ENCODE measurements at places on chromosomes 13 and 19.

GRCh38 chr19:498977-499623 lies 2.8 kb downstream of the MADCAM1 start:
- DNase-seq = no peak

- DNase-seq = no peak
These were observed 262.7 kb upstream of the SLC10A2 start for GRCh38 chr13:103328899-103329298.

DNA sequence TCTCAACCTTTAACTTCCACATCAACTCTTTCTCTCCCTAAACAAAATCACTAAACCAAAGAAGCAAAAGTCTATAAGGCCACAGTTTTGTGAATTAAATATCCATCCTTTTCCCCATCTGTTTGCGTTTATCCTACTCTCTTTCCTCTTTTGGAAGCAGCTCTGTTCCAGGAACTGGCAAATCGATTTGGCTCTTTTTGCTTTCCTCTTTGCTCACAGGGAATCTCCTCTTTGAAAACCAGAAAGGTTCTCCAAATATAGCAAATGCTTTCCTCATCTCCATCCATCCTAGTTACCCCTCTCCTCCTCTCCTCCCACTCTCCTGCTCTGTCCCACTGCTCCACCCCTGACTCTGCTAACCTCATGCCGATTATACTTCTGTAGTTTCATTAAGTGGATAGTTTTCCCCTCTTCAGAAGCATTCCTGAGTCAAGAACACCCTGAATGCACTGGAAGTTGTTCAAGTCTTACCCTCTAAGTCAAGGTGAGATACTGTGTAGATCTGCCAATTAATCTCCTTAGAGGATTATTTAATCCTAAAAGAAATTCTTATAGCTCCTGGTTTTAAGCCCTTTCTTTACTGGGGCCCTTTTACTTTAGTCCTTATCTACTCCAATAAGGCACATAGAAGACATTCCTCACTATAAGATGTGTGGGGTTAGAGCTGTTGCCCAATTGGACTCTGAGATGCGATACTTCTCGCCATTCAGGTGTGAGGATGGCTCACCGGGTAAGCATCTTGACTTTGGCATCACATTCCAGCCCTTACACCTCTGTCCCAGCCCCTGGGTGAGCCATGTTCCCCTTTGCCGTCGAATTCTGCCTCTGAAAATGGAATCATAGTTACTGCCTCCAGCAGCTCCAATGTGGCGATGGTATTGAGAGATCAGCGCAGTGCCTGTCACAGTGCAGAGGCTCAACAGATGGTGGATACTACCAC lies 67.6 kb downstream of the COL4A2 start:
- DNase-seq = no peak

DNA sequence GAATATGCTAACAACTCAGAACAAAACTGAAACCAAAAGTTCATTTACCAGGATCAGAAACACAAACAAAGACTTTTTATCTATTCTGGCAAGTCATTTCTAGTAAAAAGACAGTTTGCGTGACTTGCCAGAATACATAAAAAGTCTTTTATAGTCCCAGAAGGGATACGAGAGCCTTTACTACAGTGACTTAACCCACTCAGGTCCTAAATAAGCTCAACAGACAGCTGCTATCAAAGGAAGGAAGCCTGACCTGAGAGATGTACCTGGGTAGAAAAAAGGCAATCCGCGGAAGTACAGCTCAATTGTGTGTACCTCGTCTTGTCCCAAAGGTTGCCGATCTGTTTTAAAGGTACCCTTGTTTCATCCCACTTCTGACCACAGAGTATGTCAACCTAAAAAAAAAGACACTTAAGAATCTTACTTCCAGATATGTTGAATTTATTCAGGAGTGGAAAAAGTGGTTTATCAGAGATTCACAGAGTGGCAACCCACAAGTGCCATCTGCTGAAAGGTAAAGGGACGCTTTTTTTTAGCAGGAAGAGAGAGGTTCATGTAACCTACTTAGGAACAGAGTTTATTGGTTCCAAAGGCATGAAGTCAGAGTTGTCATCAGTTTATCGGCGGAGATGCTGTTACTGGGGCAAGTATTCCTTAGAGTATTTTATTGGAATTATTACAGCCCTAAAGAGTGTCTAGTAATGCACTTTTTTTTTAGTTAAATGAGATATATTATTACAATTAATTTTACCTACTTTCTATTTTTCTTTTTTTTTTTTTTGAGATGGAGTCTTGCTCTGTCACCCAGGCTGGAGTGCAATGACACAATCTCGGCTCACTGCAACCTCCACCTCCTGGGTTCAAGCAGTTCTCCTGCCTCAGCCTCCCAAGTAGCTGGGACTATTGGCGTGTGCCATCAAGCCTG lies 69.7 kb upstream of the C1QTNF9B start:
- peak; percentile 27 for DNase-seq

DNA sequence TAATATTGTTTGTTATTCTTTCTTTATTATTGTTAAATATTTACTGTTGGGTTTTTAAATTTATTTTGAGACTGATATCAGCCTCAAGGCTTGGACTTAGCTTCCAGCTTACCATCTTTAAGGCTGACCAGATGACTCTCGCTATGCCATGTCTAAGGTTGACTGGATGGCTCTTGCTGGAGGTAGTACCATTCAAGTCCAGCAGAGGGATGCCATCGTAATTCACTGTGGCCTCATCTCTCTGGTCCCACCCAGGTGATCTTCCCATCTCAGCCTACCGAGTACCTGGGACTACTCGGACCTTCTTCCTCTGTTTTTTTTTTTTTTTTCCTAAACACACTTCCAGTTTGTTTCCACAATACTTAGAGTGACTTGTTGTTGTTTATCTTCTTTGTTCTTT lies 41.7 kb upstream of the ZNF91 start:
- no peak for DNase-seq

DNA sequence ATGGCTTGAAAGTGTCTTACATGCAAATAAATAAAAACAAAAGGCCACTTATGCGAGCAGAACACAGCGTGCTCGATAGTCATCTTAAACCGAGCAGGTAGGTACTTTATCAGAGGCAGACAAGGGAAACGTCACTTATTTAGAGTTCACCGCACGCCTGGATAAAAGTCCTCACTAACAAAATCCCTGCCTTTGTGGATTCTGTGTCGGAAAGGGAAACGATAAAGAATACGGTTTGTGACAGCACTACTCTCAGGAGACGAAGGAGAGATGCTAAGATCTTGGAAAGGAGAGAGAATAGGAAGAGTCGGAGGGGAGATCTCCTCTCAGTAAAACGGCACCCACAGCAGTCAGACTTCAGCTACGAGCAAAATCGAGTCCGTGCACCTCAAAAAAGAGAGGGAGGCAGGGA lies 581 bp downstream of the RCBTB1 start:
- no peak for DNase-seq

DNA sequence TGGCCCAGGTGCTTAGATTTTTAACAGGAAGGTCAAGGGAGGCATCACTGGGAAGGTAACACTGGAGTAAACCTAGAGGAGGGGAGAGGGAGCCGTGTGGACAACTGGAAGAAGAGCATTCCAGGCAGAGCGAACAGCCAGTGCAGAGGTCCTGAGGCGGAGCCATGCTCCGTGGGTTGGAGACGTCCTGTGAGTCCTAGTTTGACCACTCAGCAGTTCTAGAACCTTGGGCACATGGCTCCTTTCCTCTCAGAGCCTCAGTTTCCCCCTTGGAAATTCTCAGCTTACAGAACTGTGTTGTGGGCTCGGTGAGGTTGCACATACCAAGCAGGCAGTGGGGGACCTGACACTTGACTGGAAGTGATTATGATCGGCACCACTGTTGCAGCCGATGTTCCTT lies 130.9 kb downstream of the DPF1 start:
- no peak for DNase-seq

DNA sequence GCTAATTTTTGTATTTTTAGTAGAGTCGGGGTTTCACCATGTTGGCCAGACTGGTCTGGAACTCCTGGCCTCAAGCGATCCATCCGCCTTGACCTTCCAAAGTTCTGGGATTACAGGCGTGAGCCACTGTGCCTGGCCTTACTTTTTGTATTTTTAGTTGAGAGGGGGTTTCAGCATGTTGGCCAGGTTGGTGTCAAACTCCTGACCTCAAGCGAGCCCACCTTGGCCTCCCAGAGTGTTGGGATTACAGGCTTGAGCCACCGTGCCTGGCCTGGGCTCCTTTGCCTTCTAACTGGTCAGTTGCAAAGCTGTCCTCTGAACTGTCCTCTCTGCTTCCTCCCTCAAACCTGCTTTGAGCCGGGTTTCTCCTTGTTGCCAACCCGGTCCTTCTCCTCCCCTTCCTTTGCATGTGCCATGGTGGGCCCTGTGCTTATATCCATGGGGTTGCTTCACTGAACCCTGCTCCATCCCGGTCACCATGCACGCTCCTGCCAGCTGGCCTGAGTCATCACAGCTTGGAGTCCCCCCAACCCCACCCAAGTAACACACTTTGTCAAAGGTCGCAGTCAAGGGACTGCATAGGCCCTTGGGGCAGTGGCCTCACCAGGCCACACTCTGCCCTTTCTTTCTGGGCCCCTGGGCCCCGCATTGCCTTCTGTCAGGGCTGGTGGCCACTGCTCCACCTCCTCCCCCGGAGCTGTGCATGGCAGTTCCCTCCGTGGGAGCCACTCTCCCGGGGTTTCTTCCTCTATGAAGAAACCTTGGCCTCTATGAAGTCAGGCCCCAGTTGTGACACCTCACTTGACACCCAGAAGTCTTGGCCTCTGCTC lies 21.2 kb downstream of the WTIP start:
- no peak for DNase-seq

GRCh38 chr13:97332742-97333141 lies 101.2 kb upstream of the RAP2A start:
- DNase-seq = no peak

- DNase-seq = peak; percentile 26
These were observed 11.1 kb upstream of the SHISA2 start for GRCh38 chr13:26062853-26063444.

DNA sequence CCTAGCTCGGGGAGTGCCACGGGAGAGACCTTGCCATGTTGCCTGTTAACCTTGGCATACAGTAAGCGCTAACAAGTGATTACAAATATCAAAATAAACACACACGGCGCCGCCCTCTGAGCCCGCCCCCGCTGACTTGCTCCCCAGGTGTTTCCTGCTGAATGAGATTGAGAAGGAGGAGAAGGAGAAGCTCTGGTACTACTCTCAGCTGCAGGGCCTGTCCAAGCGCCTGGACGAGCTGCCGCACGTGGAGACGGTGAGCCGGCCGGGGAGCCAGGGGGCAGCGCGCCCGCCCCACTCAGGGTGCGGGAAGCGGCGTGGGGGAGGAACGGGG lies 5.0 kb downstream of the APC2 start:
- DNase-seq = no peak

GRCh38 chr13:94758436-94758960 lies 46.2 kb upstream of the SOX21 start:
- no peak for DNase-seq

DNA sequence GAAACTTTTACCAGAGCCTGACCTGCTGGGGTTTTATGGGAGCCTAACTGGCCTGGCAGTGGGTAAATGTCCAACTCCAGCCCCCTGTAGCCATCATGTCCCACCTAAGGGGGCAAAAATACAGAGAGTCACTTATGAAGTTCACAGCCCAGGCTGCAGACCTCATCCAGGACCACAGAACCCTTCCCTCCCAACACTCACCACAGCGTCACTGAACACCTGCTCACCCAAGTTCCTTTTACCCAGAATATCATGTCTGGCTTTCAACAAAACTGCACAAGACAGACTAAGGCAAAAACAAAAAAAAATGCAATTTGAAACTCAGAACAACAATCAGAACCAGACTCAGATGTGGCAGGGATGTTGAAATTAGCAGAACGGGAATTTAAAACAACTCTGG lies 6.4 kb downstream of the CEACAM3 start:
- no peak for DNase-seq

DNA sequence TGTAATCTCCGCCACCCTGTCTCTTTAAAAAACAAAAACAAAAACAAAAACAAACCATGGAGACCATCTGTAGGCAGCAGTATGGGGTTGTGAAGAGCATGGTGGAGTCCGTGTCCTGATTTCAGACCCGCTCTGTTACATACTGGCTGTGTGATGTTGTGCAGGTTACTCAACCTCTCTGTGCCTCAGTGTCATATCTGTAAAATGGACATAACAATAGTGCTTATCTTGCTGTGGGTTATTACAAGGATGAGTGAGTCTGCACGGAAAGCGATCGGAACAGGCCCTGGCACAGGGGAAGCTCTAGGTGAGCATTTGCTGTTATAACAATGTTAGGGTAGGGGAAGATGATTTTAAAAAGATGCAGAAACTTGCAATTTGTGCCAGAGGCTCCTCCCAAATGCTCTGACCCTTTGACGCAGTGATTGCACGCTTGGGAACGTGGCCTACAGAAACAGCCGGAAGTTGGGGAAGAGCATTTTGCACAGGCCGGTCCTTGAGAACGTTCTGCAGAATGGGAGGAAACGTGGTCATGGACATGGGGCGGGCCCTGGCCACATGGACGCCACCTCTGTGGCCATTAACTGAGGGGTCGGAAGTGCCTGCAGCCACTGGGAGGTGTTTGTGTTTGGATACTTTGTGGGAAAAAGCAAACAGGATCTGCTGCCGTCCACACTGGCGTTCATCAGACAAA lies 15.7 kb upstream of the SELENOW start:
- no peak for DNase-seq

DNA sequence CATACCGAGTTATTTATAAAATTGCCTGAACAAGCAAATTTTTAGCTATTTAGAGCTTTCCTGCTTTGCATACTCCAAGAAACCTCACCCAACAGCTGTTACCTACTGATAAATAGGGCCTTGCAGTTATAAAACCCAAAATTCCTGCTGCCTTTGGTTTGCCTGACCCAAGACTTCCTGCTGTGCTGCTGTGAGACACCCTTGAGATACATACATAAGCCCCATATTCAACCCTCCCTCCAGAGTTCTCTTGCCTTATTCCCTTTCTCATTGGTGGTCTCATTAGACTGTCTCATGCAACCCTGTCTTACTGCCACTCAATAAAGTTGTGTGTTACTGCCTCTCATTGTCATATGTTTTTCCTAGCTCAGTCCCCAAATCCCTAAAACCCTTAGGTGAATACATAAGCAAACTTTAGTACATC lies 677.6 kb downstream of the UQCRFS1 start:
- DNase-seq = no peak

Data from activated naive CD4-positive, alpha-beta T cell treated with Interleukin-2 at 50 U/mL for 16 hours (primary cell).